Breast epithelium (tissue), 4 donors: ENCODE measurements at places on chromosomes 11 and 22.

DNA sequence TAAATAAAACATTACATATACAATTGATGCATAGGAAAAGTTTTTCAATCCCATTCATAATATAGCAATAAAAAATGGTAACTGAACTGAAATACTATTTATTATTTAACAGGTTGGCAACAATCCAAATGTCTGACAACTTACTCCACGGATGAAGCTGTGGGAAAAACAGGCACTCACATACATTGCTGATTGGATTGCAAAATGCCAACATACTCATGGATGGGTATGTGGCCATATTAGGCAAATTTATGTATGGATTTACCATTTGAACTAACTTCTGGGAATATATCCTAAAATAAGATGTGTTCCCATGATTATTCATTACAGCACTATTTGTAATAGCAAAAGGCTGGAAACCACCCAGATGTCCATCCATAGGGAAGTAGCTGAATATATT is 3.2 kb upstream of the BIRC2 start:
- no peak for DNase-seq

GRCh38 chr11:92753161-92753560 is 216.3 kb upstream of the MTNR1B start:
- DNase-seq: no peak

- no peak for DNase-seq
Observed at GRCh38 chr11:61498767-61499341, 9.7 kb upstream of the LRRC10B start.

GRCh38 chr22:36577019-36577418 is 48.1 kb upstream of the EIF3D start:
- no peak for DNase-seq

- DNase-seq: no peak
Observed at GRCh38 chr11:116771935-116772334, 852 bp downstream of the BUD13 start.

GRCh38 chr22:26800858-26801257 is 143.5 kb downstream of the MIAT start:
- DNase-seq: no peak
